Tongue (tissue), 3 donors: ENCODE measurements at places on chromosomes 4 and X.

DNA sequence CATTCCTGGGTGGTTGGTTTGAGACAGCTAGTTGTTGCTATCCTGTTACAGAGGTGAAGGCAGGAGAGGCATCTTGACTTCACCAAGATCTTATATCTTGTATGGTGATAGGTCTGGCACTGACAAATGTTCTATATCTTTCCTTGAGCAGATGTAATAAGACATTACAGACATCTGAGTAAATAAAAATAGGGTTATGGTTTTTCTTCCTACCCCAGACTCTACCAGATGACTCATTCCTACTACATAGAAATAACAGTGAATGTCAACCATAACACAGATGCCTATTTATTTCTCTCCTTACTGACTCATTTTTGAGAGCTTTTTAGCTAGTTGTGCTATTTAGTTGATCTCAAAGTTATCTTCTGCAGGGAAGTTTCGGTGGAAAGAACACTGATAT is 21.9 kb downstream of the HNRNPH2 start:
- DNase-seq: no peak

DNA sequence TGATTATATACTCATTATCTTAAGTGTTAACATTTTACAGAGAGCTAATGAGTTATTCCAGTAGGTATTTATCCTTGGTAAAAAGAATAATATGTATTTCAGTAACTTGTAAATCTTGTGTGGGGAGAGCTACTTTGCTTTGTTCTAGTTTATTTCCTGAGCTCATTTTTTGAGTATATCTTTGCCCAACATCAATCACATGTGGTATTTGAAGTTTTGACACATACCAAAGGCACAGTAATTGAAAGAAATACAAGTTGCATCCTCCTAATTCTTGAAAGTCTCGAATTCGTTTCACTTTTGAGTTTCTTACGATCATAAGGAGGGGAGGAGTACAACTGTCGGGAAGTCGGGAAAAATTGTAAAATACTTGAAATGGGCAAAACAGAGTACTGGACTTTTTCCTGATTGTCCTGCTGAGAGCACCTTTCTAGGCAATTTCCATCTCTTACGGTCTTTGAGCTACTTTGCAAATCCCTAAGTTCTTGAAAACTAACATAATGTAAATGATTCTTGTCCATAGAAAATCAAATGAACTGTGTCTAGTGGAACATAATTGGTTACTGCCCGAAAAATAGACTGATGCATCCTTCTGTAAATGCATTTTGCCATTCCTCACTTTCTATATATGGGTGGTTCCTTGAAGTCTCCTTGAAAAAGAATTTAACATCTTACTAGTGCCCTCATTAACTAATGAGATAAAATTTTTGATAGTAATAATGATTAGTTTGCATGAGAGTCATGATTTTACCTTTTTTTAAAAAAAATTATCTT is 20.6 kb downstream of the CLTRN start:
- DNase-seq: no peak

GRCh38 chrX:26653050-26653449 is 437.1 kb downstream of the MAGEB5 start:
- no peak for DNase-seq

DNA sequence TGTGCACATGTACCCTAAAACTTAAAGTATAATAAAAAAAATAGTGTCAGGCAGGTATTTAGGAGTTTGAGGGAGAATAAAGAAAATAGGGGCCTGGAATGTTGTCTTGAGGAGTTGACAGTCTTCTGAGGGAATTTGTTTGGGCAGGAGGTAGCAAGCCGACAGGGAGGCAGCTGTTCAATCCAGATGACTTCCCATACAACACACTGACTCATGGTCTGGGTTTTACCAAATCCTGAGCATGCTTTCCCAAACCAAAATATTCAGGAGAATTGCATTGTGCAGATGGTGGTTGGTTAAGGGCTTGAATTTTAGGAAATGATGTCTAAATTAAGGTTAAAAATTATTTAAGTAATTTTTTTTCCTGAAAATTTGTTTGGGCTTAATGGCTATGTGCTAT is 430.0 kb downstream of the INPP4B start:
- no peak for DNase-seq

DNA sequence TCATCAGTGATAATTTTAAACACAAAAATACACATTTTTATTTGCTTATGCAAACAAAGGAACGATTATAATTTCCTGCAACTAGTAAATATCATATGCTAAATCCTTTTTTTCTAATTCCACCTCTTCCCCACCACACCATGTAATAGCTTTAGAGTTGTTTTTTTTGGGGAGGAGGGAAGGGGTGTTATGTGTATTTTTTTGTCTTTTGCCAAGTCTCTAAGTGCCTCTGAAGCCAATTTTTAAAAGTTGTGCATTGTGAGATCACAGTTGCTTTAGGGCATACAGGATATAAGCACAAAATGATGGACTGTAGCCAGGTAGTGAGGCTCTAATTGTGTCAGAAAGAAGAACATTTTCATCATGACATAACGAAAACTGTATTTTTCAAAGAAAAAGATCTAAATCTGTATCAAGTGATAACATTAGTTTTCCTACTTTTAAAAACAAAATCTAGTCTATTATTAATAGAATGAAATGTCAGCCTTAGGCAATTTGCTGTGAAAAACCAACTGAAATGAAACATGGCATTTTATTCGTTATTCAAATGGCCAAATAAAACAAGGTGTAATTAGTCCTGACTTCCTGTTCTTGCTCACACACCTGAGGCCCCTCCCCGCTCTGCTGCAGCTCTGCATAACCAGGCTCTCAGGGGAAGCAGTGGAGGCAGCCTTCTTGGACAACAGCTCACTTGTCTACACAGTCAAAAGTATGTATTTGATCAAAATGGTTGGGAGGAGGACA is 157.4 kb downstream of the PALLD start:
- no peak for DNase-seq

GRCh38 chr4:178665916-178666315 is 1223.7 kb upstream of the AGA start:
- DNase-seq: no peak

DNA sequence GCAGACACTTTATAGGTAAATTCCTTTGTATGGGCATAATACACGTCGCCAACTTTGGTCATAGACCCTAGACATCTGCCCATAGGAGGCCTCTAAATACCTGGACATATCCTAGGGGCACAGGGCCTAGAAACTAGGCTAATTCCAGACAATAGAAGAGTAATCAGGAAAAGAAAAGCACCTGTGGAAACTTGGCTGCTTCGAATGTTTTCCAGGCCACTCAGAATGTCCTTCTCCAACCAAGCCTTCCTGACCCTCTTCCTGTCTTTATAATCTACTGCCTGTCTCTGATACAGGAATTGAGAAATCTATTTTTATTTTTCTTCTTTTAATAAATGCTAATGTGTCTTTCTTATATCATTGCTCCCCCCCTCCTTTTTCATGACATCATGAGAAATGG is 493.1 kb downstream of the IL15 start:
- DNase-seq: no peak

- DNase-seq: peak; percentile 68
Observed at GRCh38 chrX:74420196-74421035, 877 bp upstream of the SLC16A2 start.

- no peak for DNase-seq
Observed at GRCh38 chr4:25817059-25817681, 45.6 kb downstream of the SEL1L3 start.

DNA sequence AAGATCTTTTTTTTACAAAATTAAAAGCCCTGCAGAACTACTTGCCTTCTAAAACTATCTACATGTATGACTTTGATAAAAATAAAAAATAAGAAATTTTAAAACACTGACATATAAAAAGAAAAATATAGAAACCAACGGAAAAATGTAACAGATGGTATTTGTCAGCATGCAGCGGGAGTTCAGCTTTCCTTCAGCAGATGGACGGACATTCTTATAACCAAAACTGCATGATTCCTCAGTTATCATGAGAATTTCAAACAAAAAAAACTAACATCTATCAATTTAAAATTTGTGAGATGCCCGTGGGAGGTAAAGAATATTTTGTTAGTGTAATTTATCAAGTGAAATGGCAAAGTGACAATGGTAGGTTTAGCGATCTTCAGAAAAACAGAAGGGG is 23.2 kb downstream of the RWDD4 start:
- DNase-seq: no peak

- peak; percentile 92 for DNase-seq
Observed at GRCh38 chr4:53196882-53197771, 168.7 kb downstream of the SCFD2 start.

GRCh38 chrX:3345281-3346191 is 916 bp downstream of the MXRA5 start:
- DNase-seq: peak; percentile 55

GRCh38 chr4:118373614-118374255 is 20.9 kb upstream of the PRSS12 start:
- DNase-seq: no peak

DNA sequence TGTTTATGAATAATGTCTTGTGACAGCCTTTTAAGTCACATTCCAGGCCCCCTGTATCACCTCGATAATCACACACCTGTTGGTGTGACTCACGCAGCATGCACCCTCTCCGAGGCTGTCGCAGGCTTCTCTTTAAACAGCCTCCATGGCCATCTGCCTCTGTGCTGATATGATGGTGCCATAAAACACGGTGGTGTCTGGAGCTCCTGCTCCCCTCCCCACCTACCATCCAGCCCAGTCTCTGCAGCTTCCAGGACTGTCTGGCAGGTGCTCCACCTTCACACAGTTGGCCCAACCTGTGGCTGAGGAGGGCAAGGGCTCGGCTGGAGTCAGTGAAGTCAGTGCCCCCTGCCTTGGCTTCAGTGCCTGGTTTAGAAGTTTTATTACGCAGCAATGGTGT is 173.8 kb upstream of the RPL34 start:
- DNase-seq: no peak

DNA sequence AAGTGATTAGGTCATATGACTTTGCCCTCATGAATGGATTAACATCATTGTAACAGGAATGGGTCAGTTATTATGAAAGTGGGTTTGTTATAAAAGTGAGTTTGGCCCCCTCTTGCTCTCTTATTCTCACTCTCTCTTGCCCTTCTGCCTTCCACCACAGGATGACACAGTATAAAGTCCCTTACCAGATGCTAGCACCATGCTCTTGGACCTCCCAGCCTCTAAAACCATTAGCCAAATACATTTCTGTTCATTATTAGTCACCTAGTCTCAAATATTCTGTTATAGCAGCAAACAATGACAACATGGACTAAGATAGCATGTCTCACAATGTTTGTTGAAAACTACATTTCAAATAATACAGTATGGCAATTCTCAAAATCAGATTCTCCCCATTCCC is 59.7 kb downstream of the RWDD4 start:
- DNase-seq: no peak

- no peak for DNase-seq
Observed at GRCh38 chr4:53576071-53576617, 15.1 kb downstream of the LNX1 start.

DNA sequence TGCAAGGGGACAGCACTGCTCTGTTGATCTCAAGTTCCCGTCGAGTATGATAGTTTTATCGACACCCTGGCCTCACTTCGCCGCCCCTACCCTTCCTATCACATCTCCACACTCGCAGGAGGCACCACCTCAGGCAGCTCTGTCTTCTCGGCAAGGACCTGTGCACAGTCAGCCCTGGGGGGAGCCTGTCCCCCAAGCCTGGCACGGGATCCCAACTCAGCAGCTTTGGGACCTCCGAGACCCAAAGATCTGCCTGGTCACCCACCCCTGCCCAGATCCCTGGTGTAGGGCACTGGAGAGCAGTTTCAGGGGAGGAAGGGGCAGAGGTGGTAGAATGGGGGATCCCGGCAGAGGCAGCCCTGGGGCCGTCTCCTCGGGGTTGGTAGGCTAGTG is 18.0 kb upstream of the UBA1 start:
- DNase-seq: no peak

- no peak for DNase-seq
Observed at GRCh38 chrX:38627683-38628082, 66.3 kb downstream of the TSPAN7 start.

DNA sequence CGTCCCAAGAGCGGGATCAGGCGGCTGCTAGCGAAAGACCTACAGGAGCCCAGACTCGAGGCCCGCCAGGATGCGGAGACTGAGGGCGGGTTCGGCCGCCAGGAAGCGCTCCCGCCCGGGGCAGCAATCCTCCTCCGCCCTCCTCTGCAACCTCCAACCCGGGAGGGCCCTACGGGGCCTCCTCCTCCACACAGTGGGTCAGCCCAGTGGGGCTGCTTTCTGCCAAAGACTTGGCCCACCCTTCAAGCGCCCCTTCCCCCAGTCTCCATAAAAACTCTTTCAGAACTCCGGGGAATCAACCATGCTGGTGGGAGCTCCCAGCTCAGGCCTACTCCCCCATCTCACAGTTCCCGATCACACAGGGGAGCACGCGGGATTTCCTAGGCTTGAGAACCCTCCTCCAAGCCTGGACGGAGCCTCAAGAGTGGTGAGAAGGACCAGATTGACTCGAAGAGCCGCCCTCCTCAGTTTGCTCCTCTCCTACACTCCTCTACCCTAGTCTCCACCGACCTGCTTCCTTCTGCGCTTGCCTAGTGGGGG is 77.5 kb downstream of the RLIM start:
- peak; percentile 74 for DNase-seq

DNA sequence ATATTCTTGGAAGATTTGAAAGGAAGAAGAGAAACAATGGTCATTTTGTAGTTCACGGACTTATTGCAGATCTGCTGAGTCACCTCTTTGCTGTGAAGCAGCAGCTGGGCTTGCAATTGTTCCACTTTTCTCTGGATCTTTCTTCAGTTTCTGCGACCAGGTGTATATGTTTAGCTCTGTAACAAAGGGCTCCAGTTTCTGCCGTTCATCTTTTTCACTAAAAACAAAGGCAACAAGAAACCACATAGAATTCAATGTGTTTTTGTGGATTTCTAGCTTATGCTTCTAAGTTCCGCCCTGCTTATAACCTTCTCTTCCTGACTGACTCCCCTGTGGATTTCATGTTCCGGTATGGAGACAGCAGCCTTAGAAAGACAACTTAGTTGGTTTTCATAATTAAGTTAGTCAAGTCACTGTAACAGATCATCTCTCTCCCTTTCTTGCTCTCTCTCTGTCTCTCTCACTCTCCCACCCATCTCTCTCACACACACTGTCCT is 121.6 kb upstream of the EPHA5 start:
- DNase-seq: peak; percentile 9

DNA sequence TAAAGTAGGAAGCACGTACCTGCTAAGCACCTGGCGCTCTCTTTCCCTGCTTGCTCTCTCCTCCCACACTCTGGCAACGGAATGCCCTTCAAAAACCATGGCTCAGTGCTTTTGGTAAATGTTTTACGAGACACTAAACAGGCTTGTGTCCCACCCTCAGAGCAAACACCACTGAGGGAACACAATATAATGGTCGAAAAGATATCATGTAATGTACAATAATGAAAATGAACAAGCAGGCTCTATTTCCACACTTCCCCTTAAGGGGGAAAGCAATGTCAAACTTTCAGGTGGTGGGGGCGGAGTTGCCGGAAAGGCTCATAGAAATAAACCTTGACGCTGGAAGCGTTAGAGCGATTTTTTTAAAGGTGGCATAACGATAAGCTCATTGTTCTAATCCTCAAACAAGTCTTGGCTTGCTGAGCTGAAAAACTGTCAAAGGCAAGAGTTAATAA is 115.1 kb downstream of the RBM47 start:
- peak; percentile 35 for DNase-seq
